ENCODE measurements at places on chromosomes 5 and 9. TPM values are rescaled to one million over a fixed set of nuclear protein-coding genes. Genes with fewer than 3 reads are reported as not detected.
A peak's percentile ranks its signal among the peaks of the same experiment; 100 is the strongest.

GRIN1 gene
- not detected for total RNA-seq

- peaks cover 18% of the 10 kb centered on the region for H3K4me1 ChIP-seq
- no peak overlapping the region for H3K4me3 ChIP-seq
- no peak for DNase-seq
- no peaks in the 10 kb centered on the region for H3K36me3 ChIP-seq
- H3K27ac ChIP-seq: no peak overlapping the region
- H3K27me3 ChIP-seq: no peaks in the 10 kb centered on the region
These were observed 118.5 kb downstream of the UGCG start for GRCh38 chr9:112015149-112015548.

- no peak overlapping the region for H3K27ac ChIP-seq
- no peaks in the 10 kb centered on the region for H3K27me3 ChIP-seq
- no peaks in the 10 kb centered on the region for H3K4me1 ChIP-seq
- H3K36me3 ChIP-seq: peaks cover 4% of the 10 kb centered on the region
- no peak overlapping the region for H3K4me3 ChIP-seq
These were observed 113.2 kb downstream of the PALM2AKAP2 start for GRCh38 chr9:109893241-109893640.

DNA sequence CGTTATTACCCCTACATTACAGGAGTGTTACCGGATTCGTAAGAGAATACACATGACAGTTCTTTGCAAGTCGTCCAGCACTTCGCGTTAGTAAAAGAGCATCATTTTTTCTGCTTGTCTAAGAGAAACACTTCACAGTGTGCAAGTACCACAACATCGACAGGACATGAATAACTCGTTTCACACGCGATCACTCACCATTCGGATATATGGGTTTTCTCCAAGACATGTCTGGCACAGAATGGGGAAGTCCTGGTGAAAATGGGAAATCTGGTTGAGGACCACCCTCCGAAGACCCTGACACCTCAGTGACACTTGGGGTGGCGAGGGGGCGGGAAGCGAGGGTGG is 642 bp downstream of the RBM22 start:
- H3K36me3 ChIP-seq: peaks cover 38% of the 10 kb centered on the region
- H3K27me3 ChIP-seq: no peaks in the 10 kb centered on the region
- peak overlapping the region; percentile 98 for H3K4me3 ChIP-seq
- H3K27ac ChIP-seq: peak overlapping the region; percentile 100
- H3K4me1 ChIP-seq: peaks cover 19% of the 10 kb centered on the region

PDE6A gene
- total RNA-seq: not detected

C5orf52 gene
- total RNA-seq: not detected

DNA sequence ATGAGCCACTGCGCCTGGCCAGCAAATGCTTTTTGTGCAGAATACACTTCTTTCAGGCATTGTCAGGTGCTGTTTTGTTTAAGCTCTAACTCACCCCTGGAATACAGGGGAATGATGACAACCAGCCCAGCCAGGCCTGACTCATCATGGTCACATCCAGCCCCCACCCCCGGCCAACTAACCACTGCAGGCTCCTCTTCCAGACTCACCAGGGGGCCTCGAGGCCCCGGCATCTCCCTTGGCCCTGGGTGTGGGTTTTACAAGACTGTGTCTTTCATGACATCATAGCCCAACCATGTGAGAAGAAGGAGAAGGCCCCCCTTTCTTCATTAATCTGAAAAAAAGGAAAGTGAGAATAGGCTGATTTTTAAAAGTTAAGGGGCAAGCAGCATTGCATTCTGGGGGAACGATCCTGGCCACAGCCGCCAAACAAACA is 35.5 kb downstream of the OLFML2A start:
- DNase-seq: peak; percentile 83
- no peak overlapping the region for H3K4me3 ChIP-seq
- peak overlapping the region; percentile 52 for H3K27ac ChIP-seq
- H3K4me1 ChIP-seq: peaks cover 12% of the 10 kb centered on the region

- H3K36me3 ChIP-seq: no peaks in the 10 kb centered on the region
- no peaks in the 10 kb centered on the region for H3K27me3 ChIP-seq
- no peak overlapping the region for H3K4me3 ChIP-seq
- no peak for DNase-seq
- no peaks in the 10 kb centered on the region for H3K4me1 ChIP-seq
- H3K27ac ChIP-seq: peak overlapping the region; percentile 43
These were observed 273.2 kb downstream of the ENC1 start for GRCh38 chr5:74367241-74367733.

DNA sequence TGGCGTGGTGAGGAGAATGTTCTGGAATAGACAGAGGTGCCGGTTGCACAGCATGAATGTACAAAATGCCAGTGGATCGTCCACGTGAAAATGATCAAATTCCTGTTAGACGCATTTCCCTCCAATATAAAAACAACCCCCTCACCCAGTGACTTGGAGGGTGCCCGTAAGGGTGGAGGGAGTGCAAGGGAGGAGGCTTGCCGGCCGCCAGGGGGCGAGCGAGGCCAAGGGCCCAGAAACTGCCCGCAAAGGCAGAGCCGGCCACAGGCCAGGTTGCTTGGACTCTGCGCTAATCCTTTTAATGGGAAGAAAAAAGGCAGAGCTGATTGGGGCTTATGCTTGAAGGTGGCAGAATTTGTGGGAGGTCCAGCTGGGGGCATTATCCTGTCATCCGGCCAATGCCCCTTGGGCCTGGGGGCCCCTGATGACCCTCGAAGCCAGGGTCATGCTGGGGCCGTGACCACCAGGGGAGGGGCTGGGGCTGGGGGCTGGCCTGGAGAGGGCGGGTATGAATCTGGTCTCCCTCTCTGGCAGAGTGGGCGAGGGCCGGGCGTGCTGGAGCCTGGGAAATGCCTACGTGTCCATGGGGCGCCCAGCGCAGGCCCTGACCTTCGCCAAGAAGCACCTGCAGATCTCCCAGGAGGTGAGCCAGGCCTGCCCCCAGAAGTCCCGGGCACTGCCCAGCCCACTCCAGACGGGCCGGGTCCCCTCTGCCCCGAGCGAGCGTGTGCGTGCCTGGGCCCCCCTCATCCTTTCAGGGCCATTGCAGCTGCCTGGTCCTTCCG is 12.0 kb downstream of the GPSM1 start:
- peak overlapping the region; percentile 89 for H3K27ac ChIP-seq
- no peak overlapping the region for H3K4me3 ChIP-seq
- peaks cover 52% of the 10 kb centered on the region for H3K4me1 ChIP-seq
- no peak for DNase-seq
- no peaks in the 10 kb centered on the region for H3K27me3 ChIP-seq

- H3K27me3 ChIP-seq: no peaks in the 10 kb centered on the region
- no peak overlapping the region for H3K27ac ChIP-seq
- H3K4me1 ChIP-seq: no peaks in the 10 kb centered on the region
- H3K4me3 ChIP-seq: no peak overlapping the region
- no peaks in the 10 kb centered on the region for H3K36me3 ChIP-seq
- DNase-seq: no peak
These were observed 137.3 kb downstream of the FAM114A2 start for GRCh38 chr5:153901449-153901848.

PCDHA9 gene
- not detected for total RNA-seq

DNA sequence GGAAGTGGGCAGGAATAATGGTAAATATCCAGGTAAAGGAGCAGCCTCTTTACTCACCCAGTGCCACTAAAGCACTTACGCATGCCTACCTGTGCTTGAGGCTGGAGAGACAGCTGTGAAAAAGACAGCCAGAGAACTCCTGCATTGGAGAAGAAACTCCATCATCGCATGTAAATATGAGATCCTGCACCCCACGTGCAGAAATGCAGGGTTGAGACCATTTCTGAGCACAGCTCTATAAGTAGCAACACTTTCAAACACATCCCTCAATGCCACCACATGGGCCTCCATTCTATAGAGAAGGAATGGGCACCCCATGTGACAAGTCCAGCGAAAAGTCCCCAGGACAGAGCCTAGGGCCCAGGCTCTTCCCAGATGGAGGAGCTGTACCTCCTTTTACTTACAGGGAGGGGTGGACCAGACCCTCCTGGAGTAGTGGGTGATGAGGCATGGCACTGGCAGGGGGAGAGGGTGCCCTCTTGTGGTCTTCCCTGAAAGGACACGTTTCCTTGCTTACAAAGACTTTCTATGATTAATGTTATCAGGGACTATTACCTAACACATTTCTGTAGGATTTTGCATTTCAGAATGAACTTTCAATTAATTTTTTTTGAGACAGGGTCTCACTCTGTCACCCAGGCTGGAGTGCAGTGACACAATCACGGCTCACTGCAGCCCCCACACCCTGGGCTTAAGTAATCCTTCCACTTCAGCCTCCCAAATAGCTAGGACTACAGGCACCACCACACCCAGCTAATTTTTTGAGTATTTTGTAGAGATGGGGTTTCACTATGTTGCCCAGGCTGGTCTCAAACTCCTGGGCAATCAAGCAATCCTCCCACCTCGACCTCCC is 55.3 kb upstream of the IL17B start:
- H3K4me3 ChIP-seq: no peak overlapping the region
- peaks cover 18% of the 10 kb centered on the region for H3K36me3 ChIP-seq
- DNase-seq: peak; percentile 80

GRCh38 chr5:17370651-17371050 is 127.4 kb upstream of the TAF11L2 start:
- H3K4me1 ChIP-seq: no peaks in the 10 kb centered on the region
- no peaks in the 10 kb centered on the region for H3K36me3 ChIP-seq
- no peak overlapping the region for H3K4me3 ChIP-seq
- H3K27ac ChIP-seq: no peak overlapping the region
- no peak for DNase-seq

DNA sequence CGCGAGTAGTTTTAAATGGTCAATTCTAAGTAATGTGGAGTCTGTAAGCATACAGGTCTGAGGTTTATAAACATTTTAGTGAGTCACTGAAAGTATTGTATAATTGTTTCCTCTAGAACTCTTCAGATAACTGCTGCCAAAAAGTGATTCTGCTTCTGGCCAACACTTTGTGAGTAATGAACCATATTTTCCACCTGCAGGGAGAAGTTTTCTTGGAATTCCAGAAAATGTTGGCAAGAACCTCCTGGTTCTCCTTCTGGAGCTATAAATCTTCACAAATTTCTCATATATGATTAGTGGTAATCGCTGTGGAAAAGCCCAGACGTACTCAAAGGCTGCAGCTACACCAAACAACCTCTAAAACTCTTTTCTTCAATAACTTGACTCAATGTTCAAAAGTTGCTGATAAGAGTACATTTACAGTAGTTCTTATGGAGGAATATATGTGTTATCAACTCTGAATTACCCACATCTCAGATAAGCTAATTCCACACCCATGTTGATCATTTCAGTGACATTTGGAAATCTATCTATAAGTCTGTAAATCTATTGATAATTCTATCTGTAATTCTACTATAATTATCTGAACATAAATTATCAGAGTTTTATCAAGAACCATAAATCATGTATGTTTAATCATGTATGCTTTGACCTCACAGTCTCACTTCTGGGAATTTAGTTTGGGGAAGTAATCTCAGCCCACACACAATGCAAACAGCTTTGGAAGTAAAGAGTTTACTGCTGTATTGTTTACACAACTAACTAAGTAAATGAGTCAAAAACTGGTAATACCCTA is 74.1 kb downstream of the FNBP1 start:
- DNase-seq: no peak
- H3K27ac ChIP-seq: no peak overlapping the region
- no peaks in the 10 kb centered on the region for H3K27me3 ChIP-seq
- no peak overlapping the region for H3K4me3 ChIP-seq
- peaks cover 26% of the 10 kb centered on the region for H3K4me1 ChIP-seq
- no peaks in the 10 kb centered on the region for H3K36me3 ChIP-seq

PCDH1 gene
- 22.1 TPM for total RNA-seq

- no peaks in the 10 kb centered on the region for H3K4me1 ChIP-seq
- no peaks in the 10 kb centered on the region for H3K27me3 ChIP-seq
- DNase-seq: no peak
- no peaks in the 10 kb centered on the region for H3K36me3 ChIP-seq
These were observed 89.0 kb downstream of the RFX3 start for GRCh38 chr9:3436629-3437420.

TMEM252 gene
- not detected for total RNA-seq

TRAF1 gene
- total RNA-seq: 2.0 TPM

SV2C gene
- 0.15 TPM for total RNA-seq

SEMA4D gene
- total RNA-seq: 22.1 TPM

FAM169A gene
- 5.0 TPM for total RNA-seq

- no peaks in the 10 kb centered on the region for H3K27me3 ChIP-seq
- no peaks in the 10 kb centered on the region for H3K4me1 ChIP-seq
- no peak for DNase-seq
- no peaks in the 10 kb centered on the region for H3K36me3 ChIP-seq
These were observed 61.6 kb downstream of the ST8SIA4 start for GRCh38 chr5:100841358-100842076.

DNA sequence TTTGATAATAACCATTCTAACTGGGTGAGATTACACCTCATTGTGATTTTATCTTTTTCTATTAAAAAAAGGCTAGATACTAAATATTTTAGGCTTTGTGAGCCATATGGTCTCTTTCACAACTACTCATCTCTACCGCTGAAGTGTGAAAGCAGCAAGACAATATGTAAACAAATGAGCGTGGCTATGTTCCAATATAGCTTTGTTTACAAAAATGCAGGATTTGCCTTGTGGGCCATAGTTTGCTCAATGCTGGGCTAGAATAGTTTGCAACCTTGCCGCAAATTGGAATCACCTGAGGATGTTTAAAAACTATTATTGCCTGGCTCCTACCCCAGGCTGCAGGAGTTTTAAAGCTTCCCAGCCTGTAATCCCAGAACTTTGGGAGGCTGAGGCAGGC is 10.2 kb upstream of the GPR150 start:
- H3K27ac ChIP-seq: no peak overlapping the region
- H3K4me1 ChIP-seq: no peaks in the 10 kb centered on the region
- H3K4me3 ChIP-seq: no peak overlapping the region
- DNase-seq: no peak
- no peaks in the 10 kb centered on the region for H3K36me3 ChIP-seq

DNA sequence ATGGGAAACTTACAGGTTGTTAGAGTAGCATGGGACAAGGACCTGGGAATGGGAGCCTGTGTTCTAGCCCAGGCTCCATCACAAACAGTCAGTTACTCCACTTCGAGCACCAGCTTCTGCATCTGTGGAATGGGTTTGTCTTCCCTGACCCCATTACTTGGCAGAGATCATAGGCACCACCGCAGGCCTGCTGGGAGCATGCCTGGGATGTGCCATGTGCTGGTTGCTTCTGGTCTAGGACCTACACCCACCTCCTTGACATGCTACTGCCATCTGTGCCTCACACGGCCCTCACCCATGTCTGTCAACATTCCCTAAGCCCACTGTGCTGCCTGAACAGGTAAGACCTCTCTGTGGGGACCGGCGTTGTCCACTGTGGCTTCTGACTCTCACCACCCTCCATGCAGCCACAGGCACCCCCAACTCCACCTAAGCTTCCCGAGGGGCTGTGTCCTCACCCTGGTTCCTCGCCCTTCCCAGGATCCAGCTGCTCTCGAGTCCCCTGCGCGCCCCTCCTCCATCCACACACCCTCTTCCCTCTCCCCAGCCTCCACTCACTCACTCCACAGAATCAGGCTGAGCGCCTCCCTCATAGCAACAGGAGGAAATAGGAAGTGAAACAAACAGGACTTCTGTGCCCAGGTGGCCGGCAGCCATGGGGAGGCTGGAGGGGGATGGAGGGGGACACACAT is 85.9 kb upstream of the FAM120A start:
- no peaks in the 10 kb centered on the region for H3K27me3 ChIP-seq
- no peaks in the 10 kb centered on the region for H3K4me1 ChIP-seq
- DNase-seq: no peak
- no peak overlapping the region for H3K27ac ChIP-seq
- no peaks in the 10 kb centered on the region for H3K36me3 ChIP-seq

ZNF883 gene
- total RNA-seq: 4.1 TPM

Measured in right atrium auricular region (tissue), 2 donors.